Thyroid gland (tissue), 4 donors: ENCODE measurements at places on chromosomes 7 and 10. TPM values are rescaled to one million over a fixed set of nuclear protein-coding genes. Genes with fewer than 3 reads are reported as not detected.
A peak's percentile ranks its signal among the peaks of the same experiment; 100 is the strongest.

DNA sequence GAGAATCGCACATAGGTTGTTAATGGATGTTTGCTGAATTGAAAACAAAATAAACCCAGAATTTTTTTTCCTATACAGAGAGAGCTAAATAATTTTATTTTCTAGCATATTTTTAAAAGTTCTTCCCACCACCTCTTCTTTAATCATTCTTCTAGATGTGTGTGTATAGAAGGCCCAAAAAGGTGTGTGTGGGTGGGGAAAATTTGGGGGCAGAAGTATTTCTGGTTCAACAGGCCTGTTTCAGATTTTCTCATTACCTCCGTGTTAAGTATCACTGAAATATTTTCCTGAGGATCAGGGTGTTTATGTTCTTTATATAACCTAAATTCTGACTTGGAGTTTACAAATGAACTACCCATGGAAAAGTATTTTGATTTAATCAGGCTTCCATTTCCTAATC is 144.2 kb upstream of the ZNF804B start:
- H3K4me1 ChIP-seq, result no peaks in the 10 kb centered on the region
- no peak overlapping the region for H3K4me3 ChIP-seq
- H3K27ac ChIP-seq, result no peak overlapping the region
- no peak for DNase-seq
- H3K36me3 ChIP-seq, result no peaks in the 10 kb centered on the region

DNA sequence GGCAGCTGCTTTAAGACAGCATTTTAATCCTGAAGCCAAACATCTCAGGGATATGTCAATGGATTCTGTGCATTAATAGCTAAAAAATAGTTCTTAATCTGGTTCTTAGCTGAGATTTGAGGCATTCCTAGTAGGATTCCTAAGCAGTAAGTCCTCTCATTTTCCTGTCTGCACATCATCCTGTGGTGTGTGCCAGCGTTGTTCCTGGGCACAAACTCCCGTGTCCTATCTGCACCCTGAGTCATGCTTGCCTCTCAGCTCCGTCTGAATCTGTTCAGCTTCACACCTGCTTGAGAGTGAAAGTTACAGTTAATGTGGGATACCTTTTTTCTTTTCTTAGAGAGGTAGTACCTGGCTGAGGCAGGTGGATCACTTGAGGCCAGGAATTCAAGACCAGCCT is 19.5 kb downstream of the BAG3 start:
- H3K27ac ChIP-seq, result peak overlapping the region; percentile 62
- no peak overlapping the region for H3K4me3 ChIP-seq
- peaks cover 37% of the 10 kb centered on the region for H3K4me1 ChIP-seq
- H3K36me3 ChIP-seq, result peaks cover 50% of the 10 kb centered on the region
- H3K27me3 ChIP-seq, result no peaks in the 10 kb centered on the region

GRCh38 chr7:120412139-120413050 is 139.4 kb downstream of the KCND2 start:
- no peak for DNase-seq
- H3K27me3 ChIP-seq, result no peaks in the 10 kb centered on the region
- no peaks in the 10 kb centered on the region for H3K4me1 ChIP-seq
- no peaks in the 10 kb centered on the region for H3K36me3 ChIP-seq
- no peak overlapping the region for H3K27ac ChIP-seq
- H3K4me3 ChIP-seq, result no peak overlapping the region

- H3K4me3 ChIP-seq, result no peak overlapping the region
- no peak overlapping the region for H3K27ac ChIP-seq
- no peaks in the 10 kb centered on the region for H3K36me3 ChIP-seq
- no peak for DNase-seq
- peaks cover 10% of the 10 kb centered on the region for H3K4me1 ChIP-seq
- H3K27me3 ChIP-seq, result no peaks in the 10 kb centered on the region
These were observed 40.3 kb upstream of the TNPO3 start for GRCh38 chr7:129095258-129095657.

DNA sequence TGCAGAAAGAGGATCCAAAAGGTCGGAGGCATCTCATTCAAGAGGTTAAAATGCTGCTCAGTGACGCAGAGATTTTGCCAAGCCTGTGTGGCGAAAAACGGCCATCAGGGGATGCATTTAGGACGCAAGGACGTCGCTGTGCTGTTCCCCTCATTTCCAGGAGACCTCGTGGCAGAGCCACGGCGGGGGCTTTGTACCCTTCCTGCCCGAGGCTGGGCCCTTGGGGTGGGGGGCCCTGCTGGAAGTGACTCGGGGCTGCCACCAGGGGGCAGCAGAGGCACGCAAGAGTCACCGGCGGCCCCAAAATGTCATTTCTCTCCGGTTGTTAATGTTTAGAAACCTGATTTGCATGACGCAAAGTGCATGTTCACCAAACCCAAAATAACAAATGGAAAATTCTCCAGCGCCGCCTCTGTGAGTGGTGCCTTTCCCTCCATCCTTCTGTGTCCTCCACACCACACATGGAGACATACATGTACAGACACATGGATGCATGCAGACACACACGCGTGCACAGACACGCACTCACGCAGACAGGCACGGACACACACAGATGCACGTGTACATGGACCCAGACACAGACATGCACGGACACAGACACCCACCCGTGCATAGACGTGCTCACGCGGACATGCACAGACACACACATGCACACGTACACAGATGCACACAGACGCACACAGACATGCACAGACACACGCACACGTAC is 51.0 kb upstream of the NKX6-2 start:
- H3K36me3 ChIP-seq, result no peaks in the 10 kb centered on the region
- DNase-seq, result peak; percentile 60
- no peak overlapping the region for H3K4me3 ChIP-seq

GRCh38 chr7:22447762-22448161 is 52.2 kb downstream of the STEAP1B start:
- no peak for DNase-seq
- no peaks in the 10 kb centered on the region for H3K36me3 ChIP-seq
- no peak overlapping the region for H3K4me3 ChIP-seq
- no peaks in the 10 kb centered on the region for H3K27me3 ChIP-seq
- H3K4me1 ChIP-seq, result no peaks in the 10 kb centered on the region

Gene PRKCQ
- total RNA-seq, result 24.2 TPM

DNA sequence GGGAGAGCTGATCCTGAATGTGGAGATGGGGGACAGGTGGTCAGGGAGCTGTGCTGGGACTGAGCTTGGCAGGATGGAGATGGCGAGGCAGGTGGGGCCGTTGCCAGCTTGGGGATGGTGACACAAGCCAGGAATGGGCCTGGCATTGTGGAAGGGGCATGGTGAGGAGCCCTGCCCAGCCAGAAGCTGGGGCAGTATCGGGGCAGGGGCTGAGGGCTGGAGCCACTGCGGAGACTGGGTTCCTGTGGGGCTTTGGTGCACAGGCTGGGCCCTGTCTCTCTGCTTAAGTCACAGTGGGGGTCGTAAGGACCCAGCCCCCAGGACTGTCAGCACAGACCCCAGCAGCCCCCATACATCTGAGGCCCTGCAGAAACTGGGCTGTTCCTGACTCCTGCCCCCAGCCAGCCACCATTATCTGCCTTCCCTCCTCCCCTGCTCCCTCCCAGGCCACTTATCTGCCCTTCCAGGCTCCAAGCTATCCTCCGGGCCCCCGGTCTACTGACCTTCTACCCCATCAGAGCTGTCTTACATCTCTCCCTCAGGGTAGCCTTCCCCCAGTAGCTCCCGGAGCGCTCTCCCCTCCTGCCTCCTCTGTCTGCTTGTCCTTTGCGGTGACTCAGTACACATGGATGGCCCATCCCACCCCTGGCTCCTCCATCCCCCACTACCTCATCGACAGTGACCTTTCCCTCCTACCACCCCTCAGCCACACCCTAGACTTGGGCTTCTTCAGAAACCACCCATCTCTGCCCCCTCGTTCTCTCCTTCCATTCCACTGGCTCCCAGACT is 44.2 kb downstream of the PPIF start:
- peaks cover 3% of the 10 kb centered on the region for H3K36me3 ChIP-seq
- H3K4me3 ChIP-seq, result no peak overlapping the region
- peak; percentile 7 for DNase-seq
- no peak overlapping the region for H3K27ac ChIP-seq

DNA sequence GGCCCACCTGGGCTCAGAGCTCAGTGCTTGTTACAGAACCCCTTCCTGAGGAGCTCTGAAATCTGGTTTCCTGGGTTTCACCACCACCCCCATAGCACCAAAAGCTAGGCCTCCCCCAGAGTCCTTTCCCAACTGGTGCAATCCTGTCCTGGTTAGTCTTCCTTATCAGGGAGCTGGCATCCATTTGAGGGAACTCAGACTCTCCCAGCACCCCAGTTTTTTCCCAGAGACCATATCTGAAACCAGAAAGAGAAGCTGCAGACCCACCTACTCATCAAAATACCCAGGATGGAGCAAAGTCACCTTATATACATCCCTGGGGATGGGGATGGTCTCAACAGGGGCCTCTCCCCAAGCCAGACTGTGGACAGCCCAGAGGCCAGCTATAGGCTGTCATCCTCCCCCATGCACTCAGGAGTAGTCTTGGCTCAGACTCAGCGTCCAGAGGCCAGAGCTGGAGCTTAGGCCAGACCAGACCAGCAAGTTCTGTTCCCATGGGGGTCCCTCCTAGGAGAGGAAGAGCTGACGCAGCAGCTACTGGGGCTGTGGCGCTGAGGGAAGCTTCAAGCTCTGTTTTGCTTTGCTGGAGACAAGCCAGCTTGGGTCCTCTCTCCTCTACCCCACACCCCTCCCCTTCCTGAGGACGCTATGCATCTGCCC is 3.0 kb downstream of the TBATA start:
- no peak for DNase-seq
- H3K27ac ChIP-seq, result no peak overlapping the region
- no peaks in the 10 kb centered on the region for H3K27me3 ChIP-seq
- no peaks in the 10 kb centered on the region for H3K36me3 ChIP-seq

- no peaks in the 10 kb centered on the region for H3K4me1 ChIP-seq
- H3K27ac ChIP-seq, result no peak overlapping the region
- no peaks in the 10 kb centered on the region for H3K36me3 ChIP-seq
These were observed 12.4 kb upstream of the SEMA3A start for GRCh38 chr7:84207025-84207424.

Gene PIP
- total RNA-seq, result not detected

DNA sequence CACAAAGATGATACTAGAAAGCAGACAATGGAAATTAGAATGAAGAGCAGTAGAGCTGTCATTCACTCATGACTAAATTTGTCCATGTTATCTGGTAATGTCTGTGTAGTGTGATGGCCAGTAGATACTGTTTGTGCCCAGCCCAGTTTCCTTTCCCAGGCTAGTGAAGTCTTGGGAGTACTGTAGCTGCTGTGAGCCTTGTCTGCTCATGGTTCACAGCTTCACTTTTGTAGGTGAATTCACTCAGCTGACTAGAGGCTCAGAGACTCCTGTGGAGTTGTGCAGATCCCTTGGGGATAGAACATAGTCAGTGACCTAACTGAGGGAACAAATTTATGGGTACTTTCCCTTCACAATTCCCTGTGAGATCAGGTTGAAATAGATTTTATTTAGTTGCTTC is 572.5 kb downstream of the ARL4A start:
- DNase-seq, result no peak
- no peaks in the 10 kb centered on the region for H3K36me3 ChIP-seq
- H3K4me3 ChIP-seq, result no peak overlapping the region
- H3K27me3 ChIP-seq, result no peaks in the 10 kb centered on the region
- H3K27ac ChIP-seq, result no peak overlapping the region

DNA sequence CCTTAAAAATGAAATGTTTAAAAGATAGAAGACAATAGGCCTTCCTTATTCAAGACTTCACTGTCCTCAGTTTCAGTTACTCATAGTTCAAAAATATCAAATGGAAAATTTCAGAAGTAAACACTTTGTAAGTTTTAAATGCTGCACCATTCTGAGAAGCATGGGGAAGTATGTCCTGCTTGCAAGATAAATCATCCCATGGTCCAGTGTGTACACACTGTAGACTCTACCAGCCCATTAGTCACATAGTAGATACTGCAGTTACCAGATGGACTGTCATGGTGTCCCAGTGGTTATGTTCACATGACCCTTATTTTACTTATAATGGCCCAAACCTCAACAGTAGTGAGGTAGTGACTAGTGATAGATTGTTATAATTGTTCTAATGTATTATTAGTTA is 69.5 kb downstream of the PTPN12 start:
- H3K27ac ChIP-seq, result no peak overlapping the region
- peaks cover 2% of the 10 kb centered on the region for H3K36me3 ChIP-seq
- no peak for DNase-seq
- no peak overlapping the region for H3K4me3 ChIP-seq
- H3K27me3 ChIP-seq, result no peaks in the 10 kb centered on the region
- peaks cover 4% of the 10 kb centered on the region for H3K4me1 ChIP-seq

DNA sequence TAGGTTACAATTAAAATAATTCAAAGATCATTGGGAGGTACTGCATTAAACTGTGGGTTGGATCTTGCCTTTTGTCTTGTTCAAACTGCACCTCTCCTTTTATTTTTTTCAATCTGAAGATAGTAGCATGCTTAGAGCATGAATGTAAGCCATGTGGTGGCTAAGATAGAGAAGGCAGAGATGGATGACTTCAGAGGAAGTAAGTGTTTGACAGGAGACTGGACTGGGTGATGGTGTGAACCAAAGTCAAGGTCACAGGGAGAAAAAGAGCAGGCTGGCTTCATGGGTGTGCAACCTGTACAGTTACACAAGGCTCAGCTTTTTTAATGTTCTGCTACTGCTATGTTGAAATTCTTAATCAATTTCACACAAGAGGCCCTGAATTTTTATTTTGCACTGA is 85.6 kb downstream of the ZEB1 start:
- H3K4me3 ChIP-seq, result no peak overlapping the region
- no peaks in the 10 kb centered on the region for H3K27me3 ChIP-seq
- no peak overlapping the region for H3K27ac ChIP-seq
- H3K4me1 ChIP-seq, result peaks cover 23% of the 10 kb centered on the region
- DNase-seq, result no peak
- H3K36me3 ChIP-seq, result no peaks in the 10 kb centered on the region

GRCh38 chr7:75536491-75536890 is 44.4 kb downstream of the SPDYE5 start:
- no peak overlapping the region for H3K4me3 ChIP-seq
- DNase-seq, result no peak
- no peaks in the 10 kb centered on the region for H3K27me3 ChIP-seq
- H3K4me1 ChIP-seq, result no peaks in the 10 kb centered on the region
- no peak overlapping the region for H3K27ac ChIP-seq
- H3K36me3 ChIP-seq, result peaks cover 31% of the 10 kb centered on the region

DNA sequence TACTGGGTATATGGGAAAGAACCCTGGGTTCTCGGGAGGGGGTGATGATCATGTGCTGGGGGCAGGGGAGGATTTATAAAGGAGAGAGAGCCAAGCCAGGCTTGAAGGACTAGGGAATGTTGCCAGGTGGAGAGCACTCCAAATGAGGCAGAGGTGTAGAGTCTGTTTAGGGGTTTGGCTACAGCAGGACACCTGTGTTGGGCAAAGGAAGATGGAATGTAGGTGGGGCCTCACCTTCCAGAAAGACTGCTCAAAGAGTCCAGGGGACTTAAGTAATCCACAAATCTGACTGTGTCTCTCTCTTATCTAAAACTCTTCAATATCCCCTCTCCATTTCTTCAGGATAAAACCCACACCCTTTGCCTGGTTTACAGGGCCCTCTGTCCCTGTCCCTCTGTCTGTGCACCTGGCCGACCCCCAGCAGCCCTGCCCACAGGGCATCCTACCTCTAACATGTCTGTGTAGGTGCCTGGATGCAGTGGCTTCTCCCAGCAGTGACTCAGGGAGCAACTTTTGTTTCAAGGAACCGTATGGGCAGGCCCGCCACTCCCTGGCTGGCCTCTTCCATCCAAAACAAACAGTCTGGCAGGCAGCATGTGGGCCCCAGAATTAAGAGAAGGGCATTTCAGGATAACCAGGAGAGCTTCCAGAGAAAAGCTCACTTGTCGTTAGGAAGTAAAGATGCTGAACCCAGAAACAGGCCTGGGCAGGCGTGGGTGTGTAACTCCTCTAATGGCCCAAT is 10.6 kb upstream of the PLEKHA1 start:
- no peak overlapping the region for H3K27ac ChIP-seq
- DNase-seq, result no peak
- H3K4me1 ChIP-seq, result peaks cover 8% of the 10 kb centered on the region
- H3K4me3 ChIP-seq, result no peak overlapping the region
- H3K27me3 ChIP-seq, result no peaks in the 10 kb centered on the region
- H3K36me3 ChIP-seq, result no peaks in the 10 kb centered on the region
